Fibroblast of skin of abdomen (primary cell): ENCODE measurements at places on chromosomes 5 and 9.

DNA sequence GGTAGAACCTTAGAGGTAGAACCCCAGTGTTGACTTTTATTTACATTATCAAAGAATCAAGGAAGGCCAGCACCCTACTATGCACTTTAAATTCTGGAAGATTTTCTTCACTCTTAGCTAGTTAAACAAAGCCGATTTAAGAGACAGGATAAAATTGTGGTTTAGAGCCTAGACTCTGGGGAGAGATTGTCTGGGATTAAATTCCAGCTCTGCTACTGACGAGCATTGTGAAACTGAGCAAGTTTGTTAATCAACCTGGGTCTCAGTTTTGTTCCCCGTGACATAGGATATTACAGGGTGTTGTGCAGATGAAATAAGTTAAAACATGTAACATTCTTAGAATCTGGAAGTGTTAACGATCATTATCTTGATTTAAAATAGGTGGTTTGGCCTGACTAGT is 83.5 kb downstream of the FEM1C start:
- peak; percentile 44 for DNase-seq

- DNase-seq = no peak
These were observed 11.9 kb downstream of the BASP1 start for GRCh38 chr5:17229313-17229712.

GRCh38 chr9:77561331-77562018 is 86.6 kb downstream of the GNA14 start:
- DNase-seq = no peak

- peak; percentile 29 for DNase-seq
These were observed 234.4 kb upstream of the MPDZ start for GRCh38 chr9:13513716-13514444.

DNA sequence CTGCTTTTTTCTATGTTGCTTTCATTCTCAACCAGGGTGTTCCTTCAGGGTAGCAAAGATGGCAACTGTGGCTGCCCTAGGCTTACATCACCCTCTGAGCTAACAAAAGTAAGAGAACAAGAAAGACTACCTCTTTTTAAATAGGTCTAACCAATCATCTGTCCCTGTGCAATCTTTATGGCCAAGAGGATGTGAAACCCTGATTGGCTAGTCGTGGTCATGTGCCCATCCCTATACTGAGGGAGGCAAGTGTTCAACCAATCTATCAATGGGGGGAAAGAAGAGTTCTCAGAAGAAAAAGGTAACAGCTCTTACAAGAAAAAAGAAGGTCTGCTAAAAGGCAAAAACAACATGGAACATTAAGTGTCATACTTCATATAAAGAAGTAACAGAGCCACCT is 11.7 kb upstream of the SNCAIP start:
- DNase-seq = no peak

- no peak for DNase-seq
These were observed 6.4 kb downstream of the ENG start for GRCh38 chr9:127847833-127848755.

- no peak for DNase-seq
These were observed 8.1 kb upstream of the HAVCR1 start for GRCh38 chr5:157067005-157067404.

DNA sequence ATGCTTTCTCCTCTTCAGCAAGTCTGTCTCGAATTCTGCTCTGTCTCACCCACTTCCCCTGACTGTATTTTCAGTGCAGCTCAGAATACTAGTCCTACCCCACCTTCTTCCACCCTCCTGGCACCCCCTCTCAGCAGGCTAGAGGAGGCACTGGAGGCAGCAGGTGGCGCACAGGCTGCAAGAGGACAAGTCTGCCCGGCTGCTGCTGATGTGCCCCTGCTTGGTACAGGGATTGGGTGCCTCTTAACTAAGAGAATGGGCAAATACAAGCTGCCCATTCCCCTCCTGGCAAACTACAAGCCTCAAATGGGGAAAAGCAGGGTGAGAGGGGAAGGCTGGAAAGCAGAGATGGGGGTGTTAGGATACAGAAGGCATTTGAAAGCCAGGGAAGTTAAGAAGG is 5.1 kb downstream of the TLN1 start:
- peak; percentile 45 for DNase-seq

DNA sequence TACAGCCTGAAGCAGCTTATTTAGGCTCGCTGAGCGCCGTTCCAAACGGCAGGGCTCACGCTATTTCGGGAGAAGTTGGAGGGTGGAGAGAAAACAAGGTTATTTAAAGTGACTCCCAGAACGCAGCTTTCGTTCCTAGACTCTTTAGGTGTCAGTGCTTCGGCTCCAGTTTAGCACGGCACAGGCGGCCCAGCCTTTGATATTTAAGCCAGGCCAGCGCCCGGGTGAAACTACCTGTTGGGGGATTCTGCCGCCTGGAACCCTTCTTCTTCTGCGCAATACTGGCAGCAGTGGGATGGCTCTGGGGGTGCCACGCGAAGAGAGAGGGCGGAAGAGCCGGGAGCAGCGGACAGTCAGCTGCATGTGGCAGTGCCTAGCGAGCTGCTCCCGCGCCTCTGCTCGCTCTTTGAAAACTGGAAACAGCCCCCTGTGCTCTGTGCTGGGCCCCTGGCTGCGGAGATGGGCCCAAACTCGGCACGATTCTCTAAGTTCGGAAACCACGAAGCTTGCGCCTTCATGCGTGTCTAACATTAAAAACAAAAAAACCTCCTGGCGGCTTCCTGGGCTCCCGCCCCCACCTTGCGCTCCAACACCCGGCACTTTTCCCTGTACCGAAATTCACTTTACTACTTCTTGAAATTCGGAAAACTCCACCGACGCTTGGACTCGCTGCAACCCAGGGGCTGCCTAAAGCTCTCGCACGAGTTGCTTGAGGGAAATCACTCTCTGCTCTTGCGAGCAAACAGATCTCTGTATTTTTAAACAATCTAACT is 34.6 kb upstream of the NFIB start:
- DNase-seq = no peak

- DNase-seq = no peak
These were observed 11.2 kb upstream of the SET start for GRCh38 chr9:128677794-128678193.

GRCh38 chr9:90868555-90868954 is 66.9 kb downstream of the SYK start:
- peak; percentile 14 for DNase-seq

DNA sequence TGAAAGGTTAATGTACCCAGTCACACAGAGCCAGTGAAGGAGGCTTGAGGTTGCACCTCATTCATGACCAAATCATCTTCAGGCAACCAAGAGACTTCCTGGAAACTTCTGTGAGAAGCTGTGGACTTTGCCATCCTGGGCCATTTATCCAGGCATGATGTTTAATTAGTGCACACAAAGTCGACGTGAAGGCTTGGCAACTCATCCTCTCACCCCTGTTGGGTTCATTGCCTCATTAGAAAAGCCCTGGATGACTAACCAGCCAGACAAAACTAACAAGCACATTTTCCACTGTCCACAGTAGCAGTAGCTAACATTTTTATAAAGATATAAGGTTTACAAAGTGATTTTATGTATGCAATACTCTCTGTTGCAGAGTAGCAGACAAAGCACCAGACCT is 65.7 kb upstream of the ZNF462 start:
- peak; percentile 33 for DNase-seq

GRCh38 chr5:111857623-111858022 is 100.6 kb upstream of the NREP start:
- DNase-seq = peak; percentile 6

- DNase-seq = no peak
These were observed 100.4 kb upstream of the SAP30L start for GRCh38 chr5:154345255-154345952.

- no peak for DNase-seq
These were observed 45.5 kb upstream of the SLC2A8 start for GRCh38 chr9:127351182-127352166.

DNA sequence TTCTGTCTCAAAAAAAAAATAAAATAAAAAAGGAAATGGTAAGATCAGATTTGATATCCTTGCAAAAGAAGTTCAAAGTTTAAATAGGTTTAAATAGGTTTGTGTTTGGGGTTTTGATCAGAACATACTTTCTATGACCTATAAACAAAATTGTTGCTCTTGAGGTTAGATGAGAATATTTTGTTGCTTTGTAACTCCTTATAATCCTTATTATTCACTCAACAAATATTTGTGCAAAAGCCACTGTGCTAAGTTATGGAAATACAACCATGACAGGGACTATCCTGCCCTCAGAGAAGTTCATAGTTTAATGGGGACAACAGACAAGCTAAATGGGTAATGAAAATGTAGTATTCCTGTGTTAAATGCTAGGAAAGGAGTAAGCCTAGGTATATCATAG is 71.5 kb downstream of the INVS start:
- peak; percentile 3 for DNase-seq

- peak; percentile 38 for DNase-seq
These were observed 49.5 kb upstream of the EGFLAM start for GRCh38 chr5:38208782-38209378.

DNA sequence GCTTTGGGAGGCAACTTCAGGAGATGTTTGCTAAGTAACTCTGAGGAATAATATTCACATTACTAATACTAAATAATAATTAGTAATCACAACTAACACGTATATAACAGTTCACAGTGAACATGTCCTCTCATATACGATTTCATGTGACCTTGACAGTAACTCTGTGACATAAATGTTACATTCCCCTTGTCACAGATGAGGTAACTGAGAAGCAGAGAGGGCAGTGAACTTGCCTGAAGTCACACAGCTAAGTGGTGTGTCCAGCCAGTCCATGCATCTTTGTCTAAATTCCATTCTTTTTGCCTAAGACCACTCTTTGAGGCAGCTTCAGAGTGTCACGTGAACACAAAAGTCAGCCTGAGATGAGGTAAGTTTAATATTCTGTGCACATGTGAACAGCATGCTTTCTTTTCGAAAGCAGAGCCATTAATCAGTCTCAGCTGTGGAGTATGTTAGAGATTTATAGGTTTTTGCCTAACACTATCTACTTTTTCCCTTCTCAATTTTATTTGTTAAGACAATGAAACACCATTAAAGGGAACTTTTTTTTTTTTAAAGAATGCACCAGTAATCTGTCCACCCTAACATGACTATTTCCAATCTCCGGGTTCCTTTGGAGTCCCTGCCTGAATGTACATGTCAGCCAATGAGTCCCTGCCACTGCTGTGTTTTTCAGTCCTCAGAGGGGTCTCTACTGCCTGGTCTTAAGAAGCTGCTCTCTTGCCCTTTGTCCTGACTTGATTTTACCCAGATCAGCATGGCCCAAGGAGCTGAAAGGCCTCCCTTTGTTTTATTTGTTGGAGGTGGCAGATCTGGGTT is 43.5 kb downstream of the SH3PXD2B start:
- DNase-seq = peak; percentile 90

DNA sequence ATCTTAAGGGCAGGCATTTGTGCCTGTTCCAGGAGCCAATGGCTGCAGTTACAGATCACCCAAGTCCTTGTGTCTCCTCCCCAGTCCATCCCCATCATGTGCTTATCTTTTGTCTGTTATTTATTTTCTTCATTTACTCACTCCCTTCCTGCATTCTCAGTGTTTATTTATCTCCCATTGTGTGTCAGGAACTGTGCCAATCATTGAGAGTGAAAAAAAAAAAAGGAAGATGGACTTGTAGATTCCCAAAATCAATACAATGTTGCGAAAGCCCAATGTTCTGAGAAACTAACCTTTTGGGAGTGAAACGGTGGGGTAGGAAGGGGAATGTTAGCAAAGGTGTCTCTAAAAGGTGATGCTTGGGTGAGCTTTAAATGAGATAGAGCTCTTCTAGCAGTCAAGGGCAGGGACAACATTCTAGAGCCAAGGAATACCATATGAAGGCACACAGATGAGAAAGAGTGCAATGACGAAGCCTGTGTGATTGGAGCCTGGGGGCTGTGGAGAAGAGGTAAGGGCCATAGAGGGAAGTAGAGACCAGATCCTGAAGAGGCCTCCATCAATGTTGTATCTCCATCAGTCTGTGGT is 53.0 kb downstream of the CMYA5 start:
- DNase-seq = no peak

GRCh38 chr9:99075246-99075912 is 29.5 kb upstream of the TGFBR1 start:
- DNase-seq = peak; percentile 57

GRCh38 chr5:159518371-159518770 is 188.1 kb upstream of the IL12B start:
- peak; percentile 16 for DNase-seq

- no peak for DNase-seq
These were observed 117.0 kb downstream of the GABBR2 start for GRCh38 chr9:98591696-98592095.

GRCh38 chr5:55584398-55585205 is 49.8 kb upstream of the PLPP1 start:
- DNase-seq = no peak

- DNase-seq = no peak
These were observed 630.4 kb downstream of the PRELID2 start for GRCh38 chr5:145204743-145205142.

GRCh38 chr9:116941266-116941665 is 254.2 kb downstream of the TRIM32 start:
- DNase-seq = no peak

DNA sequence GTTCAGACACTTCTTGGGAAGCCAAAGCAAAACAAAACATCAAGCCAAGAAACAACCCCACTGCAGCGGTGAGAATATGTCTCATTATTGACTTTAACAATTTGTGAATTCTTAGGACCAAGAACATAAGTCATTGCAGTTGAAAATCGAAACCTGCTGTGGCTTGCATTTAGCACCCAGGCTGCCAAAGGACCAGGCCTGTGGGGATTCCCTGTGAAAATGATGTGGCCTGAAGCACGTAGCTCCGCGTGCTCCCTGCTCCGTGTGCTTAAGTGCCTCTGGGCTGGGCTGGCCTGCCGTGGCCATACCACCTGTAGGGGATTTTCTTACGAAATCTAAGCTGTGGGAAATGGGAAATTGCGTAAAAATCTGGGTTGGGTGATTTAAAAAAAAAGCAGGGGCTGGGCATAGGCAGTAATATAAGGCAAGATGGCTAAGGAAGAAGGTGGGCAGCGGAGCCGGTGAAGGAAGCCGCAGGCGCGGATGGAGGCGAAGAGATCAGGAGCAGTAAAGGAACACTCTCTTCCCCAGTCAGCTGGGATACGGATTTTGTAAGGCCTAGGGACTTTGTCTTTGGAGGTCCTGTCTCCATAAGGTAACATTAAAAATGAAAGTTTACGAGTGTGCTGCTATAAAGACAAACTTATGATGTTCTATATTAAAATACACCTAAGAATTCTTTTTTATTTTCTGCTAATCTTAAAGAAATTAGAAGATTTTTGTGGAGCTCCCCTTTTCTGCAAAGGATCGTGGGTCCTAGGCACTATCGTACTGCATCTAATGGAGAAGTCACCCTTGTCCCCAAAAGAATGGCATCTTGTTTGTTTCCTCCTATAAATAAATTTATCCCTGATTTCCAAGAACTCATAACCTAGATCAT is 189.6 kb upstream of the SEMA6A start:
- DNase-seq = no peak

- DNase-seq = peak; percentile 70
These were observed 219.7 kb upstream of the TUT7 start for GRCh38 chr9:86573886-86574285.

- DNase-seq = no peak
These were observed 233.2 kb upstream of the RFX3 start for GRCh38 chr9:3758816-3759576.

- DNase-seq = no peak
These were observed 57.0 kb upstream of the NEURL1B start for GRCh38 chr5:172583931-172584511.
